ENCODE measurements at places on chromosomes 11 and 22.

DNA sequence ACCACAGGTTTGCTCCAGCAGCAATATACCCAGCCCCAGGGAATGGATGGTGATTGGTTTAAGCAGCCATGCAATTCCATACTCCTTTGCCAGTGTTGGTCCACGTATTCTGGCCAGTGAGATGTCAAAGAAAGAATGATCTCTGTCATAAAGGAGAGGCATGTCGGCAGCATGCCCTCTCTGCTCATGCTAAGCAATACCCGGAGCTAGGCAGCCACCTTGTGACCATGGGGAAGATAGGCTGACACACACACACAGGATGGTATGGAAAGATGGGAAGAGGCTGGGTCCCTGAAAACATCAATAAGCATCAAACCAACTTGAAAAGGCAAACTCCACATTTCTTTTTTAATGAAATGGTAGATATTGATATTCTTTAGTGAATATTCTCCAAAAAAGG lies 5.1 kb downstream of the ABCC8 start:
- no peak for ATAC-seq

DNA sequence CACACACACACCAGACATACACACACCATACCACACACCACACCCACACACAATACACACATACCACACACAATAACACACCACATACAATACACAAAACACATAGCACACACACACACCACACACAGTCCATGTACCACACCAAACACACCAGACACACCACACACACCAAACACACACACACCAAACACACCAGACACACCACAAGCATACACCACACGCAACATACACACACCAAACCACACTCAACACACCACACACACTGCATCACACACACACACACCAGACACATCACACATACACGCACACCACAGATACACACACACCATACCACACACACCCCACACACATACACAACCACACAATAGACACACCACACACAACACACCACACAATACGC lies 54.8 kb downstream of the IGSF9B start:
- ATAC-seq = no peak

- peak; percentile 51 for ATAC-seq
These were observed 39.7 kb downstream of the OR4D9 start for GRCh38 chr11:59550842-59551658.

DNA sequence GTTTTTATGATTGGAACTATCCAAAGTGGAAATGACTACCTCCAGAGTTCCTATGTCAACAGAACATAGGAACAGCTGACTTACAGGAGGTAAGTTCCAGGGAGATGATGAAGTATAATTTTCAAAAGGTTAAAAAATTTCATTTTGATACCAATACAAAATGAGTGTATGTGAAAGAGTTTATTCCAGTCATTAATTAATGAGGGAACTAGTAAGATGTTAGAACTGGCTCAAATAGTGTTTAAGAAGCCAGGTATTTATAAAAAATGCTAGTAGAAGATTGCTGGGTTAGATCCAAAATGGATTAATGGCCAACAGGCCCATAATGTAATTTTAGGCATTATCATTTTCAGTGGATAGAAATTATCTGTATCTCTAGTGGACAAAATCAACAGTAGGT lies 227.7 kb upstream of the ZBED5 start:
- ATAC-seq = no peak

DNA sequence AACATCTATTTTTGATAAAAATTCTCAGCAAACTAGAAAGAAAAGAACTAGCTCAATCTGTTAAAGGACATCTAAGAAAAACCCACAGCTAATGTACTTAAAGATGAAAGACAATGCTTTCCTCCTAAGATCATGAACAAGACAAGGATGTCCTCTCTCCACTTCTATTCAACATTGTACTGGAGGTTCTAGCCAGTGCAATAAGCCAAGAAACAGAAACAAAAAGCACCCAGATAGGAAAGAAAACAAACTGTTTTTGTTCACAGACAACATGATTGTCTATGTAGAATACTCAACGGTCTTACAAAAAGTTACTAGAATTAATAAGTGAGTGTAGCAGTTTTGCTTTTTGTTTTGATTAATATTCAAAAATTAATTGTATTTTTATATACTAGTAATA lies 7.8 kb downstream of the CD3D start:
- no peak for ATAC-seq

- no peak for ATAC-seq
These were observed 23.4 kb downstream of the CBX7 start for GRCh38 chr22:39129081-39129480.

- no peak for ATAC-seq
These were observed 80.3 kb upstream of the SHISAL1 start for GRCh38 chr22:44393066-44393465.

GRCh38 chr11:43467958-43468357 lies 109.2 kb downstream of the TTC17 start:
- no peak for ATAC-seq

DNA sequence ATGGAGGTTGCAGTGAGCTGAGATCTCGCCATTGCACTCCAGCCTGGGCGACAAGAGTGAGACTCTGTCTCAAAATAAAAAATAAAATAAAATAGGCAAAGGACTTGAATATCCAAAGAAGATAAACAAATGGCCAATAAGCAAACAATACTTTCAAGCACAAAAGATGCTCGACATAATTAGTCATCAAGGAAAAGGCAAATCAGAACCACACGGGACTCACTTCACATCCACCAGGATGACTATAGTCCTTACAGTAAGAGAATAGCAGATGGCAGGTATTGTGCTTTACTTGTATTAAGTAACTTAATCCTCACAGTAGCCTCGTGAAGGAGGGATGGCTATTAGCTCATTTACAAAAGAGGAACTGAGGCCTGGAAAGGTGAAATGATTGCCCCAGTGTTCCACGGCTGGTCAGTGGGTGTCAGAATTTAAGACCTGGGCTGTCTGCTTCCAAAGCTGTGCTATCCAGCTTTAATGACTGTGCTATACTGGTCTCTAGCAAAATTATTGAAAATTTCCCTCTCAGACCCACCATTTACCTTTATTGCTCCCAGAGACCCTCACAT lies 40.2 kb upstream of the RBFOX2 start:
- no peak for ATAC-seq

DNA sequence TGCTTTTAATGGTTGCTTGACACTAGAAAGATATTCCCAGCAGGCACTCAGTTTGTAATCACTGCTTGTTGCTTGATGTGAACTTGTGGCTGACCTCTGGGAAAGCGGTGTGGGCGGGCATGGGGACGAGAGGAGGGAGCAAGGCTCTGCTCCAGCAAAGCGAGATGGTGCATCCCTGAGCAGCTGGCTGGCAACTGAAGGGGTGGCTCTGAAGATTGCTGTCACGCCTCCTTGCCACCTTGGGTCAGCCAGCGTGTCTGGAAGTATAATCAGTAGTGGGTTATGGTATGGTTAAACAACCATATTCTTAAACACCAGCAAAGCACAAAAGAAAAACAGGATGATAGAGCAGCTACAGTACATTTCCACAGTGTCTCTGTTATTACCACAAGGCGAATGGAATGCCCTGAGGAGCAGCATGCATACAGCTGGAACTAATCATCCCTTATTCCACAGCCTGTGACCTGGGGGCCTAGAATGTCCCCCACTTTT lies 124.5 kb downstream of the TRIM44 start:
- ATAC-seq = peak; percentile 77

- ATAC-seq = peak; percentile 88
These were observed 6.1 kb downstream of the MPEG1 start for GRCh38 chr11:59206635-59207034.

- ATAC-seq = no peak
These were observed 72.8 kb downstream of the TRIM44 start for GRCh38 chr11:35735411-35735810.

GRCh38 chr11:70377645-70378044 lies 20.7 kb upstream of the CTTN start:
- no peak for ATAC-seq

- peak; percentile 54 for ATAC-seq
These were observed 419 bp downstream of the ANKRD49 start for GRCh38 chr11:94494126-94494680.

GRCh38 chr11:80365076-80365725 lies 924.4 kb upstream of the TENM4 start:
- ATAC-seq = peak; percentile 34

GRCh38 chr11:111115890-111116289 lies 129.6 kb upstream of the POU2AF2 start:
- ATAC-seq = no peak

DNA sequence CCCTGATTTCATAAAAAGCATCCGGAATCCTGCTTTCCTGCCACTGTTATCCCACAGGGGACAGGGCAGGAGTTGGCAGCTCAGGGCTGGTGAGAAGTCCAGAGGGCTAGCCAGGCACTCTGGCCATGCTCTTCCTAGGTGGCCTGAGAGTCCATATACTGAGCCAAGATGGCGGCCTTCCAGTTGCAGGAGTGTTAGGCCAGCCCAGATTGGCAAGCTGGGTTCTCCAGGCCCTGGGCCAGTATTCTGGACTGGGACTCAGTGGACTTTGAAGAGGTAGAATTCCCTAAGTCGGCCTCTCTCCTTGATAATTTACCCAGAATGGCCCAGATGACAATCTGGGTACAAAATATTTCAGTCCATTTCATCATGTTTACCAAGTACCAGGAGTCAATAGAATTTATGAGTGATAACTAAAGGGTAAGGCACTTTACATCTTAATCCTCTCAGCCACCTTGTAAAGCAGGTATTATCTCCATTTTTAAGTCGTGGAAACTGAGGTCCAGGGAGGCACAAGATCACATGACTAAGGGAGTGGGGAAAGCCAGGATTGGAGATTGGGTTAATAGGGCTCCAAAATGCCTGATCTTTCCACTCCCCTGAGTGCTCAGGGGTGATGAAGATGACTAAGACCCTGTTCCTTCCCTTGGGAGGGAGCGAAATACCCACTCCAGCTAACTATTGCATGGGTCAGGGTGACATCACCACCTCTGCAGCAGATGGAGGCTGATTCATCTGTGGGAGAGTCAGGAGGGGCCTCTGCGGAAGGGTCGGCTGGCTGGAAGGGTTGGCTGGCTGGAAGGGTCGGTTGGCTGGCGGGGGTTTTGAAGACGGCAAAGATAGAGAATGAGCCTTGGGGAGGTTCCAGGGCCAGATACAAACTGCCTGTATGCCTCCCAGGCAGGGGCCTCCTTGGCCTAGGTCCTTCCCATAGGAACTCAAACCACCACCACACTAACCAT lies 1.2 kb upstream of the MICALL1 start:
- no peak for ATAC-seq

DNA sequence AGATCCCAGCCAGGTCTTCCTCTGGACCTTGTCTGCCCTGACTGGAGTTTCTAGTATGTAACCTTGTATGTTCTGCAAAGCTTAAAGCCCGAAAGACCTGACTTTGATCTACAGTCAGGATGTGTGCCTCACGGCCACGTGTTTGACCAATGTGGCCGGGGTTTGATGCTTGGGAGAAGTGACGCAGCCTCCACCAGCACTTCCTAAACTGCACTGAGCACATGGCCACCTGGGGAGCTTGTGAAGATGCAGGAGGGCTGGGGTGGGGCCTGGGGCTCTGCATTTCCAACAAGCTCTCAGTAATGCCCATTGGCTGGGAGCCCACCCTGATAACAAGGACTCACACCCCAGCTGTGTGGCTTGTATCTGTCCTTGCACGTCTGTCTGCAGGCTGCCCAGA lies 53.2 kb downstream of the NAT10 start:
- ATAC-seq = no peak

DNA sequence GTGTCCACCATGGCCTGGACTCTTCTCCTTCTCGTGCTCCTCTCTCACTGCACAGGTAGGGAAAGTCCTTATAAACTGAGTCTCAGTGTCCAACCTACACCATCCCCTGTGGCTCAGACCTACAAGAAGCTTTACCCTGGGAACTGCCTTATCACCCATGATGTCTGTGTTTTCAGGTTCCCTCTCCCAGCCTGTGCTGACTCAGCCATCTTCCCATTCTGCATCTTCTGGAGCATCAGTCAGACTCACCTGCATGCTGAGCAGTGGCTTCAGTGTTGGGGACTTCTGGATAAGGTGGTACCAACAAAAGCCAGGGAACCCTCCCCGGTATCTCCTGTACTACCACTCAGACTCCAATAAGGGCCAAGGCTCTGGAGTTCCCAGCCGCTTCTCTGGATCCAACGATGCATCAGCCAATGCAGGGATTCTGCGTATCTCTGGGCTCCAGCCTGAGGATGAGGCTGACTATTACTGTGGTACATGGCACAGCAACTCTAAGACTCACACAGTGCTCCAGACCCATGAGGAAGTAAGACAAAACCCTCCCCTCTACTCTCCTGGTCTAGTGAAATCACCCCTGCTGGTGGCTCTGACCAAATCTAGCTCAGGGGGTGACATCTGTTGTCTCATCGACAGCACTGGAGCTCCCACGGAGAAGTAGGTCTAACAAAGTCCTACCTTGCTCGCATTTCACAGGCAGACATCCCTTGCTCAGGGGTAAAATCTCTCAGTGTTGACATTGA lies 74.3 kb downstream of the VPREB1 start:
- ATAC-seq = no peak

GRCh38 chr11:68855205-68855981 lies 13.7 kb upstream of the CPT1A start:
- ATAC-seq = peak; percentile 96

DNA sequence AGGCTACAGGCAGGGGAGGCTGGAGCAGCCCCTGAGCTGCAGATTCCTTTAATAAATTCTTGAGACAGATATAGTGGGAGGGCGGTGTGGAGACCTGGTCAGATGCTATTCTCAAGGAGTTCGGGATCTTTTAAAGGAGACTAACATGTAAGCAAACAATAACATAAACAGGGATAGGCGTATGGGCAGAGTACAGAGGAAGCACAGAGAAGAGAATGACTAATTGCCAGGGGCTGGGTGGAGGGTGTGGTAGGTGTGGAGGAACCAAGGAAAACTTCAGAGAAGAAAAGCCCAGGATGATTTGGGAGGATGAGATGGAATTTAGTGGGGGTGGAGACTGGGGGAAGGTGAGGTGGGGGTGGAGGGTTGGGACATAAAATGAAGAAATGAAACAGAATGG lies 9.7 kb upstream of the HEPHL1 start:
- ATAC-seq = no peak

DNA sequence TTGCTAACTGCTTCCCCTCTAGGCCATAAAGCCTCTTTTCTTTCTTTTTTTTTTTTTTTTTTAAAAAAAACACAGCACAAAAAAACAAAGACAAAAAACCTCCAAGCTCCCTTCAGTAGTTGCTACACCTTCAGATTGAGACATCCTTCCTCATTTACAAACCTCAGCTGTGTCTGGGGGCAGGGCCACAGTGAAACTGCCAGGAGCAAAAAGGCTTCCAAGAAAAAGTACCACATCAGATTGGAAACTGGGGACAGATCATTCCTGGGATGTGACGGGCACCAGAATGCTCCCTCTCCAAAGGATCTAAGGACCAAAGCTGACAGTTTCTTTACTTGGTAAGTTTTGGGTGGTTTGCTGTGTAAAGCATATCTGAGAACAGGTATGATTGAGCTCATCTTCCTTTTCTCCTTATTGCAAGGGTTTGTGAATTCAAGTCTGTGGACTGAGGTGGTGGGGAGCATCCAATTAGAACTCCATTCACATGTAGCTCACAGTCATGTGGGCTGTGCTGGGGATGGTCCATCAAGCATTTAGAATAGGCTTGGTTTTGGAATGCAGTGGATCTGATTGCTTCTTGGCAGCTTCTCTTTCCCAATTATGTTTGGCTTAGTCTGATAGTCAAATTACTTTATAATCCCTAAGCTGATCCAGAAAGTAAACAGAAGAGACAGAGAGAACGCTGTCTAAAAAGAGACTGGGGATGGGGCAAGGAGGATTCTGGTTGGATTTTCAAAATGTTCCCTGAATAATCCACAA lies 705 bp downstream of the BBOX1 start:
- no peak for ATAC-seq

Data from motor neuron (in vitro differentiated cells).